ENCODE measurements at places on chromosomes 13 and 19.

GRCh38 chr13:50127726-50128291 is 112.6 kb downstream of the KCNRG start:
- DNase-seq = no peak

- no peak for DNase-seq
These were observed 429.7 kb downstream of the FGF14 start for GRCh38 chr13:101972191-101972590.

DNA sequence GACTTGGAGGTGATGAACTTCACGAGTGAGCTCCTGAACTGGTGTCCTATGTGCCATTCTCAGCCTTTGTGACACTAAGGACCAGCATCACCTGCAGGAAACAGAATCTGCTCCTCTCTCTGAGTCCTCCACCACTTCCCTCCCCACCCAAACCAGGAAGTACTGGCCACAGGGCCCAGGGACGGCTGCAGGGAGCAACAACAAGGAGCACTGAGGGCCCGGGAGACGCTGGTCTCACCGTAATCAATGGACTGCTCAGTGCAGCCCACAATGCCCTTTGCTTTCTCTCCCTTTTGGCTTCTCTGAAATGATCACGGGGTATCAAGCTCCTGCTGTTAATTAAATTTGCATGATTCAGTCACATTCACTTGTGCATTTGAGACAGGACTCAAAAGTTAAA is 18.6 kb downstream of the PEPD start:
- no peak for DNase-seq

- no peak for DNase-seq
These were observed 7.4 kb downstream of the SYT3 start for GRCh38 chr19:50632151-50632835.

DNA sequence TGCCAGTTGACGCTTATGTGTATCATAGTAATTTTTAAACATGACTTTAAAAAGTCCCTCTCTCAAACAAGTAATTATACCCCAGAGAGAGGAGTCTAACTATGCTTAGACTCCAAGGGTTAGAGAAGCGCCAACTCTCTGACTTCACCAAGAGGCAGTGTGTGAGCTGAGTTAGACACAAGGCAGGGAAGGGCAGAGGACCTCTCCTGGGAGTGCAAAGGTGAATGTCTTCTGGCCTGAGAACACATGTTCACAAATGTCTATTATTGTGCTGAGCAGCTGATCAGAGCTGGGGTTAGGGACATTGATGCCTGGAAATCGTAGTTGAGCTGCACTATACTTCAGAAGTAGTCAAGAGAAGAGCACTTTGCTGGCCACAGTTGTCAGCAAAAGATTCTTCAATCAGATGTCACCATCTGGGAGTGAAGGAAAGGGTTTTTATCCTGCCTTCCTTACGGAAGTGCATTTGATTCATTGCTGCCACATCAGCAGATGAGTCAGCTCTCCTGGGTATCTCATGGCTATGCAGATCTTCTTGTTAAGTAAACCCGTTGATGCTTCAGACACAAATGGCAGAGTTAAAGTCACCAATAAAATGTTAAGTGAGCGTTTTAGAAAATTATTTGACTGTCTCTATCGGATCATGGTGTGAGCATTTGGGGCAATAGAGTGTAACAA is 283.2 kb upstream of the ARGLU1 start:
- DNase-seq = no peak

DNA sequence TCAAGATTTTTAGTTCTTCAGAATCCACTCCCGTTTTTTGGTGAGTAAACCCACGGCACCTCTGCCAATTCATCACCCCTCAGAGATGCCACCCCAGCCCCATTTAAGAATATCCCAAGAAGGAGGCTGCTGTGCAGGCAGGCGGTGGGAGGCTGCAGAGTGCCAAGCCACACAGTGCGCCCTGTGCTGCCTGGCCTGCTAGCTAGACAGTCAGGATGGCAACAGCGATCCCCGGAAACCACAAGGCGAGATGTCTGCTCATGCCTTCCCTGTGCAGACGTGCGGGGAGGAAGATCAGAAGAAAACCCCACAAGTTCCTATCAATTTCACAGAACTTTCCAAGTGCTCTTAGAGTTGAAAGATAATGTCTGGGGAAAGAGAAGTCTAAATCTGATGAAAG is 64.8 kb upstream of the GPR183 start:
- peak; percentile 62 for DNase-seq

- no peak for DNase-seq
These were observed 3.6 kb upstream of the ONECUT3 start for GRCh38 chr19:1749373-1750342.

GRCh38 chr19:39363901-39364457 is 21.8 kb downstream of the SAMD4B start:
- DNase-seq = no peak

GRCh38 chr13:88014527-88014926 is 343.4 kb downstream of the SLITRK5 start:
- DNase-seq = no peak

- DNase-seq = no peak
These were observed 270.0 kb downstream of the NALCN start for GRCh38 chr13:101146101-101146898.

- DNase-seq = no peak
These were observed 333.9 kb downstream of the MYO16 start for GRCh38 chr13:108963276-108963810.

DNA sequence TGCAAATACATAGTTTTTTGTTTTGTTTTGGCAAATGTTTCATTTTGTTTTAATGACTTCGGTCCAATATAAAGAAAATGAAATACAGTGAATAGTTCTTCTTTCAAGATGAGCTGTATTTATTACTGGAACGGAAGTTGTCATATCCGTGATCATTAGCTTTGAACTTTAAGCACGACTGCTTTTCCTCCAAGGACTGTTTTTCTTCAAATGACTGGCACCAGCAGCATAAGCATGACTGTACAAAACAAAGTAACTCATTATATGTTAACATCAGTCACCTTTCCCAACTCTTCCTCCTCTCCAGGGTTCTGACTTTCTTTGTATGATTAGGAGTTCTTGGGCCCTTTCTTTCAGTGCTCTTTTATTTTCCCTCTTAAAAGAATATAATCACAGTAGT is 20.5 kb downstream of the EDNRB start:
- DNase-seq = no peak

DNA sequence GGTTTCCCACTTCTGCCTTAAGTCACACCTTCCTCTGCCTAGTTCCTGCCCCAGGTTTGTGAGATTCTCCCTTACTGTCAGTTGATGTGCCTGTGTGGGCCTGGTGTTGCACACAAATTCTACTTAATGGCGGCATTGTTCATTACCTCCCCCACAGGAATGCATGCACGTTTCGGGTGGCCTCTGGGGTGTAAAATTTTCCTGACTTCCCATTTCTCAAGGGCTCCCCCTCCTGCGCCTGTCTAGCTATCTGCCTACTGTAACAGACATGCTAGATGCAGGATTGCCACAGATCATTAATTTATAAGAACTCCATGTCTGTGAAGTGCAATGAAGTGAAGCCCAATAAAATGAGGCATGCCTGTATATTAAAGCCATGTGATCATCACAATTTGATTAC is 1466.3 kb downstream of the PCDH9 start:
- DNase-seq = no peak

GRCh38 chr19:33812388-33813330 is 16.0 kb downstream of the KCTD15 start:
- no peak for DNase-seq

DNA sequence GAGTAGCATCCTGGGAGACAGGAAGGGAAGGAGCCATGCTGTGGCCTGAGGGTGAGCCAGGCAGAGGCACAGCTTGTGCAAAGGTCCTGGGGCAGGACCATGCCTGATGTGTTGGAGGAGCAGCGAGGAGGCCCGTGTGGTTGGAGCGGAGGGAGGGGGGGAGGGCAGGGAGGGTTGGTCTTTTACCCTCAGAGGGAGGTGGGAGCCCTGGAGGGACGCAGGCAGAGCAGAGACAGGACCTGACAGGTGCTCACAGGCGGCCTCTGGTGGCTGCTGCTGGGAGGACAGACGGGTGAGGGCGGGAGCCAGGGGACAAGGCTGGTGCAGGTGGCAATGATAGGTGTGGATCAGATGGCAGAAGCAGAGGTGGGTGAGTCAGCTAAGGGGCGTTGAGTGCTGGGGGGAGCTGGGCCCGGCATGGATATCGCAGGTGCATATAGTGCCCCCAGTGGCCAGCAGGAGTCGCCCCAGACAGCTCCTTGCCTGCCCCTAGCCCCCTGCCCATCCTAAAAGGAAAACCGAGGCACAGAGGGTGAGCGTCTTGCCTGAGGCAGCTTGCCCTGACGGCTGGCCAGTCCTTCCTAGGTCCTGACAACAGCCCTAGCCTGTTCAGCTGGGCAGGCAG is 9.8 kb upstream of the GNA15 start:
- peak; percentile 44 for DNase-seq

- no peak for DNase-seq
These were observed 539 bp downstream of the DAPK3 start for GRCh38 chr19:3970313-3970807.

GRCh38 chr13:66415444-66415843 is 814.7 kb downstream of the PCDH9 start:
- no peak for DNase-seq

- no peak for DNase-seq
These were observed at the start of gene KLK15 for GRCh38 chr19:50833117-50833801. TSS of gene KLK15 (minus strand) at chr19:50833574. CDS start at chr19:50831492, 2,082 bp downstream.

GRCh38 chr13:110340812-110341444 is 33.8 kb downstream of the COL4A2 start:
- no peak for DNase-seq

DNA sequence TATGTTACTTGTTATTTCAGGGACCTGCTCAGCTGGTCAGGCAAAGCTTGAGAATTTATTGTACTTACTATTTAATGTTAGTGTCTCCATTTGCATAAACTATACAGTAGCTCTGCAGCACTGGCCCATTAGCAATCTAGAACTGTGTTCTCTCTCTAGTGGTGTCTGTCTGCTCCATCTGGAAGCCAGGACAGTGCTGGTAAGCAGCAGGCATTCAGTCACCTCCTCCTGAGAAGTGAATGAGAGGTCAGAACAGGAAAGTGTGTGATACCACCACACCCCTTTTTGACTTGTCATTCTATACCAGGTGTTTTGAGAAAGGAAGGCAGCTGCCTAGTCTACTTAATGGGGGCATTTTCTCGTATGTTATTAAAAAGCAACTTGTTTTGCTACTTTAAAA is 3.9 kb downstream of the COG3 start:
- DNase-seq = no peak

DNA sequence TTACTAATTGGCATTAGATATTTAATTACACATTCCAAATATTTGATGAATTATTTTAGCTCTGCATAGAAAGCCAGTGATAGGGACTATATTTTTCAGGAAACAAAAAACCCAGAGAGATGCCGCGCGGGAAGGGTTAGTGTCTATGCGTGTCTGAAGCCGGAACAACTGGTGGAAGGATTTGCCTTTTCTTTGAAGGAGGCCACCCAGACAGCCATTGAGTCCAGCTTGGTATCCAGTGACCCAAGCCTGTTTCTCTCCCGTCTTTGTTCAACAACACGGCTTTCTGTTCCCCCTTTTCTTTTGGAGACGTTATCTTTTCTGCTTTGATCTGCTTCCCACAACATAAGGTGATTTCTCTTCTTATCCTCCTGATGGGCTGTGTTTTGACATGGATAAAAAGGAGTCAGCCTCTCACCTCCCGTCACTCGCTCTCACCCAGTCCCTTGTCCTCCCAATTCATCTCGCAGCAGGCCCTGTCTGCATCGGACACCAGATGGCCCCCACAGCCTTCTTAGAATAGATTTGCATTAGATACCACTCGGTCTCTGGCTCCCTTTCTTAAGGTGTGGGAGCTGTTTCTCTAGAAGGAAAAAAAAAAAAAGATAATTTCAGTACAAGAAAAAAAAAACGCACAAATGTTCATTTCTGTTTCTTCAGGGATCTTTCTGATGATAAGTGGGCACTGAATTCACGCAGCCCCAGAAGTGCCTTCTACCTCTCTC is 361.8 kb downstream of the ZNF536 start:
- no peak for DNase-seq

DNA sequence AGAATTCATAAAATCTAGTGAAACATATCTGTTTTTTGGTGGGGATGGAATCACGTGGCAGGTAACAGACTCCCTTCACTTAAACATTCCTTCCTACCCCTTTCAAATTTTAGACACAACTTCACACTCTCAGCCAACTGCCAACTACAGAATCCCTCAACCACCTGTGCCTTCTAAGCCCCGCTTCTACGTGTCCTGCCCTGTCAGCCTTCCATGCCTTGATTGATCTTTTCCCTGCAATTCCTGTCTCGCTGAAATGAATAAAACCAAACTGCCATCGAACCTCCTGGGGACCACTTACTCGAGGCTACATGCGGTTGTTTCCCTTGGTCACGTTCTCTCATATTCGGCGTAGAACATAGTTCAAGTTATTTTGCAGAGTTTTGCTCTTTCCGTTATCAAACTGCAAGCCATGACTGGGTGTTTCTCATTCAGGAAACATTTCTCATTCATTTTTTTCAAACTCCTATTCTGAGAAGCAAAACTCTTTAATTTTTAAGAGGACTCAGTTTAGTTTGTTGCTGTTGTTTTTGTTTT is 1.1 kb downstream of the ZNF625 start:
- DNase-seq = no peak

GRCh38 chr13:94860981-94861407 is 148.6 kb upstream of the SOX21 start:
- no peak for DNase-seq

DNA sequence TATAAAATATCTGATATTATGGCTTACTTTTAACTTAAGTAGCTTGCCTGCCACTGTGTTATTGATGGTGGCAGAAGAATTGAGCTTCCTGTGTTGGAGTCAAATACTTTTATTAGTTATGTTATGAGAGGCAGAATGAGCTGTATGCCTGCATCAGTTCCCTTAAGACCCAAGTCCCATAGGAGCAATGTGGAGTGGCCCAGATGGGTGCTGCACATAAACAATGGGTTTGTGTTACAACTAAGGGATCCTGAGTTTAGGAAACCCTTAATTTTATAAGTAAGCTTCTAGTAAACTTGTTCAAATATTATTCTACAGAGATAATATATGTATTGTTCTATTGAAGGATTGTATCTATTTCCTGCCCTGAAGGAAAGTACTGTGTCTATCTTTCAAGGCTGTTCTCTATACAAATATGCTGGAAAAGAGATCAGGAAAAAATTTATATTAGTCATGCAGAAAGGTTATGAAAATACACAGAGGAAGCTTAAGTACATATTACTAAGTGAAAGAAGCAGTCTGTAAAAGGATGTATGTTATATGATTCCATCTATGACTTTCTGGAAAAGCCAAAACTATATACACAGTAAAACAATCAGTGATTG is 2018.0 kb upstream of the PCDH20 start:
- DNase-seq = no peak

GRCh38 chr13:34124666-34125306 is 306.8 kb downstream of the RFC3 start:
- DNase-seq = no peak
